ENCODE measurements at places on chromosomes 16 and 17. TPM values are rescaled to one million over a fixed set of nuclear protein-coding genes. Genes with fewer than 3 reads are reported as not detected.

- no peak for DNase-seq
Measured at GRCh38 chr16:24359490-24359889, 103.4 kb downstream of the CACNG3 start.

Gene ANKRD13B
- total RNA-seq = 3.8 TPM

Gene CDH1
- 714 TPM for total RNA-seq

Gene MYCBPAP
- 2.8 TPM for total RNA-seq

Gene PNMT
- total RNA-seq = 1.0 TPM

Gene SPN
- total RNA-seq = 3.5 TPM
